ENCODE measurements at places on chromosomes 4 and X.
A peak's percentile ranks its signal among the peaks of the same experiment; 100 is the strongest.

GRCh38 chrX:138756234-138756633, 44.7 kb upstream of the FGF13 start:
- DNase-seq: no peak

DNA sequence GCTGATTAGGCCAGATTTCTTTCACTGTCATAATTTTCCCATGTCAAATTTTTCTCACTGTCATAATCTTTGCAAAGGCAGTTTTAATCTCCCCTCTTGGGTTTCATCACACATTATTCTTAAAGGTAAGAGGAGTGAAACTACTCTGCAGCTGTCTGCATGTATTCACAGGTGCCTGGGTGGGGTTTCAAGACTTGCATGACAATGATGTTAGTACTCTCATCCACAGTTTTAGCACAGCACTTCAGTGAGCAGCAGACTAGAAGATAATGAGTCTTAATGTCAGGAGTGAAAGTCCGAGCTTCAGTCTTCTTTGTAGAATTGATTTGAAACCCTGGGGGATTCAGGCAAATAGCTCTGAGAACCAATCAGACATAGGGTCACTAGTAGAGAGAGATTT, 182.5 kb upstream of the GALNT7 start:
- no peak for DNase-seq

- DNase-seq: no peak
These were observed at the start of gene DTHD1 for GRCh38 chr4:36281384-36282106. TSS of gene DTHD1 (plus strand) at chr4:36281616. CDS start at chr4:36281759, 143 bp downstream.

DNA sequence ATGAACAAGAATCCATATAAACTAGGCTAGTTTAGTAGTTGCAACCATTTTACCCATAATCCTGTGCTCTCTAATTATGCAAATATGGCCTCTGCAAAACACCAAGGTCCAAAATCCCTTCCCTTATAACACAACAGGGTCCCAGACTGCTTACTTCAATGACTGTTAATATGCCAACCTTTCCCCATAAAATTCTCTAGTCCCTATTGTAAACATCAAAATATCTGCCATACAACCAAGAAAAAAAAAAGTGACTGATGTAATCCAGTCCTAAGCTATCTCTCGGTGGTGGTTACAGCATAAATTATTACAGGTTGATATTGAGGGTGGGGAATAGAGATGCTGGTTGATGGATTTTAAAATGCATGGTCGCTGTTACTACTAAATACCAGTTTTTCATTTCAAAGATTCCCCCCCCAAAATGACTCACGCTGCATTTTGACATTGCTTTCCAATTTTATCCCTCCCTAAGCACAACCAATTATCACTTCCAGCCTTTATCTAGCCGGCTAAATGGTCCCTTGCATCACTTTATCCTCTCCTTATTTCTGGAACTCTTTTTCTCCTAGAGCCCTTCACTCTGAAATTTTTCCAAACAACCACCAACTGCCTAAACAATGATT, 44.8 kb downstream of the TSPAN5 start:
- DNase-seq: no peak

GRCh38 chrX:9995855-9996339, 28.7 kb downstream of the CLDN34 start:
- DNase-seq: peak; percentile 80

DNA sequence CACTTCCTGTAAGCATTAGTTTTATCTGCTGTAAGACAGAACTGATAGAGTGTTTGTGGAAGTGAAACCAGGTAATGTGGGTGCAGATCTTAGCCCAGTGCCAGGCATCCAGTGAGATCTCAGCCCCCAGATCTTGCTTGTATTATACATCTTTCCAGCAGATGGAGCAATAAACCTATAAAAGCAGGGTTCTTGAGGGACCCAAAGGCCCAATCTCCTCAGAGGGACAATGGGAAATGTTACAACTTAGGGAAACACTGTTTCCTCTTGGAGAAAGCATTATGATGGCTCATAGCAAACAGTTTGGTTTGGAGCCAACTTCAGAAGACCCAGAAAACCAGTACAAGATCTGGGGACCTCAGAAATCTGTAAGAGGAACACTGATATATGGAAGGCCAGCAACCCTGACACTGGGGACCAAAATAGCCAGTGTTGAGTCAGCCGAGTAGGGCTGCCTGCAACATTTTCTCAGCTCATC, 206.3 kb downstream of the SLC7A11 start:
- peak; percentile 45 for DNase-seq

DNA sequence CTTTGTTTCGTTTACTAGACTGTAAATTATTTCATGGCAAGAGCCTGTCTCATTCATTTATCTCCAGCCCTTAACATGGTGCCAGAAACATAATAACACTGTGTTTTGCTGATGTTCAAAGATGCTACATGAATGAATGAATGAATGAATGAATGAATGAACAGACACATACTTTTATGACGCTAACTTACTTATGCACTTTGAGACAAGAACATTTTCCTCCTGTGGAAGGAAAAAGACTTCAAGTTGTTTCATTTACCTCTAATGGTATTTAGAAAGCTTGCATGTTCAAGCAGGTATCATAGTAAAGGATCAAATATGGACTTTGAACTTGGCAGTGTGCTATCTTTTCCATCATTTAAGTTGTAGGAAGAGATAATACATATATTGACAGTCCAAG, 131.6 kb downstream of the GLRA2 start:
- no peak for DNase-seq

DNA sequence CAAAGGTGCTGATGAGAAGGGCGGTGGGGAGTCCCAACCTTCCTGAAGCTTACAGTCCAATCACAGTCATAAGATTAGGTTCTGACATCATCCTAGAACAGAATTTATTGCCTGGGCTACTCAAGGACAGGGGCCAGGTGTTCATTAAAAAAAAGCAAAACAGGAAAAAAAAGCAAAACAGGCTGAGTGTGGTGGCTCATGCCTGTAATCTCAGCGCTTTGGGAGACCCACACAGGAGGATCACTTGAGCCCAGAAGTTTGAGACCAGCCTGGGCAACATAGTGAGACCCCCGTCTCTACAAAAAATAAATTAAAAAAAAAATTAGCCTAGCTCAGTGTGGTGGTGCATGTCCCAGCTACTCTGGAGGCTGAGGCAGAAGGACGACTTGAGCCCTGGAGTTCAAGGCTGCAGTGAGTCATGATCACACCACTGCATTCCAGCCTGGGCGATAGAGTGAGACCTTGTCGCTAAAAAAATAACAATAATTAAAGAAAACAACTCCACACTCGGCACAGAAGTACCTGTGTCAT, 3.0 kb downstream of the RAB9A start:
- DNase-seq: no peak

GRCh38 chr4:168758351-168758876, 251.6 kb downstream of the CBR4 start:
- peak; percentile 81 for DNase-seq

- peak; percentile 70 for DNase-seq
These were observed at the start of gene VEGFC for GRCh38 chr4:176792326-176793059. TSS of gene VEGFC (minus strand) at chr4:176792922. CDS start at chr4:176792311, 611 bp downstream.

DNA sequence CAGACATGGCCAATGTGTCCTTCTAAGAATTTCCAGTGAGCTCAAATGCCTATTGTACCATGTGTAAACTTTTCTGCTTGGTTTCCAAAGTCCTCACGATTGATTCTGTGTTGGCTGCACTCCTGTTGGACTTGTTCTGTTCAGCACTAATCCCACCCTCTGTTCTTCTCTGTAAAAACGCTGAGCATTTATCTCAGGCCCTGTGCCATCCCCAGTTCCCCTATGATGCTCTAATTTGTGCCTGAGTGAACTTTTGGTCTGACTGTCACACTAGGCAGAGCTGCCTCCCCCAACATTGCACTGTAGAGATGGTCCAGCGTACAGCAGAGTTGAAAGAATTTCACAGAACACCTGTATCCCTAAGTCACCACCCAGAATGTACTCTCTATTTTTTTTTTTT, 76.1 kb upstream of the STS start:
- DNase-seq: no peak

GRCh38 chrX:66638591-66639500, at the start of gene EDA2R:
TSS of gene EDA2R (minus strand) at chrX:66639078. CDS start at chrX:66616020, 23,058 bp downstream.
- peak; percentile 42 for DNase-seq

- no peak for DNase-seq
These were observed 13.5 kb downstream of the SNCA start for GRCh38 chr4:89823416-89823815.

GRCh38 chr4:31548823-31549222, 828.7 kb downstream of the PCDH7 start:
- DNase-seq: no peak

- DNase-seq: no peak
These were observed 36.9 kb downstream of the NLGN3 start for GRCh38 chrX:71181558-71181909.

DNA sequence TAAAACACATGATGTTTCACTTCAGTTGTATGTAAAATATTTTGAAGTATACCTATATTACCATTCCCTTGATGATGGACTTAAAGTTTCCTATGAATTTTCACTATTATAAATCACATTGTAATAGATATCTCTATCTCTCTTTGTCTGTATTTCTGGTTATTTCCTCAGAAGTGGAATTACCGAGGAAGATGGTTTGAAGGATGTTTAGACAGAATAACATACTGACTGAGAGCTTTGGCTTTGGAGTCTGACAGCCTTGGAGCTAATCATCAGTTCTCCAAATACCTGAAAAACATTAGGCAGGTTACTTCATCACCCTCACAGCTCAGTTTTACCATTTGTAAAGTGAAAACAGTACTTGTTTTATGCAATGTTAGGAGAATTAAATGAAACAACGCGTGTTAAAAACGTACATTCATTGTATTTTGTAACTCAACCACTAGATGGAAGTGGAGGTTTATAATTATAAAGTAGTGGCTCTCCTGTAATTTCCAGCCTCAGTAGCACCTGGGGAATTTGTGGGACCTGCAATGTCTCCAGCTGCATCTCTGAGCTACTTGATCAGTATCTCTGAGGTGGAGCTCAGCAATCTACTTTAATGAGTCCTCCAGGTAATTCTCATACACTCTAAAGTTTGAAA, 14.3 kb downstream of the JCHAIN start:
- DNase-seq: peak; percentile 16

DNA sequence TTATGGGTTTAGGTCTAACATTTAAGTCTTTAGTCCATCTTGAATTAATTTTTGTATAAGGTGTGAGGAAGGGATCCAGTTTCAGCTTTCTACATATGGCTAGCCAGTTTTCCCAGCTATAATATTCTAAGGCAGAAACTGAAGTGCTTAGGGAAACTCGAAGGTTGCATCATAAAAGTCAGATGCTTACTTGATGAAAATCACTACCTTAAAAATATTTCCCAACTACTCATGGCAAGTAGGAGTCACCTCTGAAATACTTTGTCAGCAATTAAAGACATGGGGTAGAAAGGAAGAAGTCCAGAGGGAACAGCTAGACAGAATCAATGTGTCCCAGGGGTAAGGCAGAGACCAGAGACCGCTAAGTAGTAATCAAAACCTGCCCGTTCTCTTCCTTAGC, 6.3 kb upstream of the AP1S2 start:
- no peak for DNase-seq

GRCh38 chr4:184453365-184454160, 20.8 kb downstream of the IRF2 start:
- peak; percentile 87 for DNase-seq

DNA sequence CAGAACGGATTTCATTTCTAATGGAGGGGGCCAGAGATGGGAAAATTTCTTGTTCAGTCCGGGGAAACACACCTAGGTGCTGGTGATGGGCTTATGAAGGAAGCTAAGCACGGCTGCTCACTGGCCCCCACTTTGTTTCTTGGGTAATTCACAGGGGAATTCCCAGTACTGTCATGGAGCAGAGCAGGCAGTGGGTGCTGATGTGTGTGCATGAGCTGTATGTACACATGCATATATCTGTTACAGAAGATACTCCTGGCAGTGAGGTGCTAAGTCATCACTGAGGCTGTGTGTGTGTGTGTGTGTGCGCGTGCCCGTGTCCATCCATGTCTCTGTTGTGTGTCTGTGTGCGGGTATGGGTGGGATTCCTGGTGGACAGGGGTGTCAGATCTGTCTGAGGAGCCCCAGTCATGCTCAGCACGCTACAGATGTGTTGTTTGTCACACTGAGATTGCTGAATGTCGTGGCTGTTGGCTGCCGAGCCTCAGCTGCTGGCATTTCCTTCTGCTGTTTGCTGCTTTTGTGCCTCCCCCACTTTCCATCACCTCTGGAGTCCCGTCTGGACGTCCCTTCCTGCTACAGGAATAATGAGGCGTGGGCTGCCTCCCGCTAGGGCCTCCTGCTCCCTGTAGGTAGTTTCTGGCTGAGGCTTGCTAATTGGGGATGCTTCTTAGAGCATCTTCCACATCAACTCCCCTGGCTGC, 53.3 kb downstream of the JADE1 start:
- no peak for DNase-seq

DNA sequence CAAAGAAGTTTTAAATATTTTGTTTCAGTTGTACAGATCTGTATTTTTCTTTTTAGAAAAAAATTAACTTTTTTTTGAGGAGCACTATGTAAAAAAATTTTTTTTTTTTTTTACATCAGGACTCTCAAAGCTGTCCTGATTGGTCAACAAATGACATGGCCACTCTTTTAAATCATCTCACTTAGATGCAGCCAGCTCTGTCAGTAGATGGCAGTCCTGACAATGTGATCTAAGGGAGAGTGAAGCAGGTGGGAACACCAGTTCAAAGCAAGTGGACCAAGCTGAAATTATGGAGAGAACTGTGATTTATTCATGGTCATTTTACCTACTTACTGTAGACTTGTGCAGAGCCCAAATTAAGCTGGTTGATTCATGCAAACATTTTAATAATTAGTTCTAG, 174.7 kb upstream of the GPRIN3 start:
- peak; percentile 27 for DNase-seq

DNA sequence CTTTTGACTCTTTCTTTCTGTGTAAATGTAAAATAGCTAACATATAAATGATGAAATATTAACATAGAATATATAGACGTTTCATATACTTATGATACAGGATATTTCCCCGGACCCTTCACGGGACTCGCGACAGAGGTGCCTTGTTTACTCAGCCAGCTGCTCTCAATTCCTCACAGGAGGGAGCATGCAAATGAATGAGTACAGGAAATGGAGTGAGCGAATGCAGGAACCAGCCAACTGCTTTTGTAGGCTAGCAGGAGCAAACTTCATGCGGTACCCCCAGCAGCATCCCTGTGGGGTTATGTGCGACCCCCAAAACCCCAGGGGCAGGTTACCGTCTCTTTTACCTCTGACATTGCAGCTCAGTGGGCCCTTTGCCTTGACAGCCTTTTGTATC, 110.3 kb upstream of the PDHA2 start:
- no peak for DNase-seq

GRCh38 chr4:46450556-46450955, 60.6 kb upstream of the GABRA2 start:
- no peak for DNase-seq

- no peak for DNase-seq
These were observed 81.3 kb downstream of the STIM2 start for GRCh38 chr4:26941951-26942350.

GRCh38 chr4:61923179-61923578, 723.1 kb downstream of the ADGRL3 start:
- DNase-seq: no peak

- DNase-seq: no peak
These were observed 185.8 kb upstream of the GPC4 start for GRCh38 chrX:133601116-133601515.

- no peak for DNase-seq
These were observed 42.4 kb downstream of the NAT8L start for GRCh38 chr4:2101346-2102044.

GRCh38 chr4:15427161-15427560, 672 bp upstream of the C1QTNF7 start:
- DNase-seq: no peak
